ENCODE measurements at places on chromosomes 13 and 19.
A peak's percentile ranks its signal among the peaks of the same experiment; 100 is the strongest.

DNA sequence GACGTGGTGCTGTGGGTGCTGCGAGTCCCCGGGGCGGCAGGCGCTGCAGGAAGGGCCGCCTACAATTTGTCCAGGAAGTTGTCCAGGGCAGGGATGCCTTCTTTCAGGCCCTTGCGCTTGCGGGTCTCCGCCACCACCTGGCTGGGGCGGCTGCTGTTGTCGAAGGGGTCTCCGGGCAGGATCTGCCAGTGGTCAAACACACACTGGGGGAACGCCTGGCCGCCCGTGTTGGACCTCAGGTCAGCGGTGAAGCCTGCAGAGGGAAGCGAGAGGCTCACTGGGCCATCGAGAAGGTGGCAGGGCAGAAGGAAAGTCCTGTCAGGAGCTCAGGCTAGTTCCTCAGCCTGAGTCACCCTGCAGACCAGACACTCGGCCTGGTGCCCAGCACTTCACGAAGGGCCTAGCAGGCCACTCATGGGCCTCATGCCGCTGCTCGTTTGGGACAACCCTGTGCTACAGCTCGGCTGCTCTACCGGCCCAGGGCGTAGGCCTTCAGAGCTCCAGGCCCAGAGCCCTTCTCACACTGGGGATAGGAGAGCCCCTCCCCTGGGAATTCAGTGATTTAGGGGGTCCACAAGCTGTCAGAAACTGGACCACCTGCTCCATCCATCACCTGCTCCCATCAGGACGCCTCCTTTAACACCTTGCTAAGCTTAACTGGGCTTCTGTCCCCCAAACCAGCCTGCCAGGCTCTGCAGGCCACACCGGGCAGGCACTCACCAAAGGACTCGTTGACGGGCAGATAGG is 5.8 kb upstream of the DAPK3 start:
- DNase-seq, result peak; percentile 50

DNA sequence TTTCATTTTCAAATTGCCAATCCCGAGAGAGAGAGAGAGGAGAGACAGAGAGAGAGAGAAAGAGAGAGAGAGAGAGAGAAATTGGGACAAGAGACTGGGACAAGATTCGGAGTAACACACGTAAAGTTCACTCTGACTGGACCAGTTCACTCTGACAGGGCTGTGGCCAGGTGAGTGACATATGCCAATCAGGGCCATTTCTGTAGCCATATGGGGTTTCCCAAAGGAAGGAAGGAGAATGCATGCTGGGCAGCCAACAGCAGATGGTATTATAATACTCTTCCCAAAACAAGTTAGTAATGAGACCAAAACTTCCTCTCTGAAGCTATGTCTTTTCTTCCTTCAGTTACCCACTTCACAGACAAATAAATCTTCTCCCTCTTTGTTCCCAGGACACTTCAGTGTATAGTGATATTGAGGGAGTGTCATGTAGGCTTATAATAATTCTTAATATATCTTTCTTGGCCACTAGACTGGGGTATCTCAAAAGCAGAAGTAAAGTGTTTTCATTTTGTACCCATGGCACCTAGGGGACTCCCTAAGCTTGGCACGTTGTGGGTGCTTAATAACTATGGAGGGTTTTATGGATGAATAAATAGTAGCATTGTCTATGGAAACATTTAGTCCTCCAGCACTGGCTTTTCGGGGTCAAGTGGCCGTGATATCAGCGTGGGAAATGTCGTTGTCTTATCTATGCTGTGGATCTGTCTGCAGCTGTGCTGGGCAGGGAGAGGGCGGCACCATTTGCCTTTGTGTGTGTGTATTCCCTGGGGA is 51.6 kb downstream of the SERP2 start:
- no peak for DNase-seq

- no peak for DNase-seq
Measured at GRCh38 chr13:113527272-113527958, 36.9 kb upstream of the DCUN1D2 start.

GRCh38 chr19:35822579-35822978 is 9.9 kb upstream of the PRODH2 start:
- DNase-seq, result no peak

GRCh38 chr13:99425485-99426341 is 75.6 kb upstream of the TM9SF2 start:
- peak; percentile 63 for DNase-seq

- DNase-seq, result no peak
Measured at GRCh38 chr13:94880463-94880862, 168.1 kb upstream of the SOX21 start.

GRCh38 chr13:111598747-111599146 is 278.3 kb downstream of the TEX29 start:
- DNase-seq, result no peak

DNA sequence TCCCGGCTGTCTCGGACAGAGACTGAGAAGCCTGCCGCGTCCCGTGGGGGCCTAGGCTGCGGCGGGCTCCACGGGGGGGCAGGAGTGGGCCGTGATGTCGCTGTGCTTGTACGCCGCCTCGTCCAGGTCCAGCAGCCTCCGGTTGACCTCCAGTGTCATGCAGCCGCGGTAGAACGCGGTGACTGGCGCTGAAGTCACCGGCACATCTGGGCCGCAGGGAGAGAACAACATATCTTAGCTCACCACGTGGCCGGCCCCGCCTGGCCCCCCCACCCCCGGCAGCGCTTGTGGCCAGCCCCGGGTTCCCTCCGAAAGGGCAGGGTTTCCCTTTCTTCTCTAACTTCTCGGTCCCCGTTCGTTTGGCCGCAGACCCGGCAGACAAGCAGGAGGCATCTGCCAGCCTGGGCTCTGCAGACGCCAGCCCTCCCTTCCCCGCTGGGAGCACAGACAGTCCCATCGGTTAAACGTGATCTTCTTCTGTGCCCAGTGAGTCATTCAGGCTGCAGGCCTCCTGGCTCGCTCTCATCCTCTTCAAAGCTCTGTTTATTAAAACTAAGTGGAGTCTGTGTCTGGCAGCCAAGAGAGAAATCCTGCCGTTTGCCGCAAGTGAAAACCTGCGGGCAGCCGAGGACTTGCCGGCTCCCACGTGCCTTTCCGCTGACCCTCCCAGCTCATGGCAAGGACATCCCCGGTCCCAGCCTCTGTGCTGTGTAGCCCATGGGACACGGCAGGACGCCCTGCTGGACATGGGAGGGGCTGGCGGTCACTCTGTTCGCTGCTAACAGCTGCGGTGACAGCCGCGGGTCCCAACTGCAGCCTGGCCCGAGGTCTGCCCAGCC is 42.8 kb downstream of the GAS6 start:
- no peak for DNase-seq

DNA sequence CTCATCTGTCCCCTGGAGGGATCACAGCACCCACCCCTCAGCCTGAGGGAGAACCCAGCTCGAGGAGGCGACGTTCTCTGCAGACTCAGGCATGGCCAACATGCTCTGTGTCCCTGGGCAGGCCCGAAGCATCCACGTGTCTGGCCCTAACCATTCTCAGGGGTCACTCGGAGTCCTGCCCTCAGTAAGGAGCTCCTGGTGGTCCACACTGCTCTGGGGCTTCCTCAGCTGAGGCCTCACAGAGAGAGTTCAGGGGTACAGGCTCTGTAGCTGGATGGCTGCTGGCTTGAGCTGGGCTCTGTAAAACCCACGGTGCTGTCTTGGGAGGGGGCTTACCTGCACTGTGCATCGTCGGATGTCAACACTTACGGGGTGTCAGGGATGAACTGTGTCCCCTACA is 4.4 kb upstream of the SIGLEC8 start:
- no peak for DNase-seq

- no peak for DNase-seq
Measured at GRCh38 chr13:29594303-29594709, 1.2 kb downstream of the SLC7A1 start.

GRCh38 chr13:35953537-35954206 is 177.5 kb downstream of the DCLK1 start:
- DNase-seq, result no peak

DNA sequence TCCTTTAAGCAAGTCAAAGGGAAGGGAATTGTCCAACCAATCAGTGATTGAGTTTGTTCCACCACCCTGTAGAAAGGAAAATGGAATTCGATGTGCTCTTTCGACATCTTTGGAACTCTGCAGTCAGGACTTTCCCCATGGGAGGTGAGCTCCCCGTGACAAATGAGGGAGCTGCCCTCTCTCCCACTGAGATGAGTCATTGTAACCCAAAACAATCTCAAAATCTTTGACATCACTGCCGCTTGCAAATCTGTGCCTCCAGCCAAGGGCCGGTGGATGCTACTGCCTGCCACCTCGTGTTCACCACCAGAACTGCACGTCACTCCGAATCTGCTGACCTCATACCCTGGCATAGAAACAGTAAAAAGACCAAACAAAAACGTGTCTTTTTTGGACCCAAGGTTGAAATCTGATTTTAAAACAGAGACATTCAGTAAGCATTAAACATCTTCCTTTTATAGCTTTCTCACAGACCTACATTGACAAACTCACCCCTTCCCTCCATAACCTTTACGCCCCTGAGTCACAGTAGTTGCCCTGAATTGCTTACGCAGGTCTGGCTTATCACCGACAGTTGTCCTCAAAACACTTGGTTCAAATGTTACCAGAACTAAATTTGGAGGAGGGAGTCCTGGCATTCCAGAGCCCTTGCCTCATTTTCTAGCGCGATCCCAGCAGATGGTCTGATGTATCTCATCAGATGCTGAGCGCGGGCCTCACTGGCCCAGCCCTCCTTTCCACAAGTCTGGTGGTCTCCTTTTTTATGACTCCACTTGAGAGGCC is 105.2 kb downstream of the COL4A2 start:
- DNase-seq, result peak; percentile 76

DNA sequence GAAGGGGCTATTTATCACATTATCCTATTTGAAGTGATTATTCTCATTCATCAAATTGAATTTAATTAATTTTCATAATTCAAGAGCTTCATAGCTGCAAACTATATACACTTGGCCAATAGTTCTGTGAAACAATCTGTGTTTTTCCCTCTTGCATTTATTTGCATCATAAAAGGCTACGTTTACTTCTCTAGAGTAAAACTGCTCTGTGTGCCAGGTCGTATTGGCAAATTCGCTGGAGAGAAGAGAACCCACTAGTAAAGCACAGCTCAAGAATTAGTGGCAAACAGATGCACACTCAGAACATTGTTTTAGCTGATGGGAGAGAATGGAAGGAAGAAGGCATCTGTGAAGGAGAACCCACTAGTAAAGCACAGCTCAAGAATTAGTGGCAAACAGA is 81.8 kb downstream of the CYSLTR2 start:
- no peak for DNase-seq
